HepG2 (cell line): ENCODE measurements at places on chromosomes 5 and 9.

DNA sequence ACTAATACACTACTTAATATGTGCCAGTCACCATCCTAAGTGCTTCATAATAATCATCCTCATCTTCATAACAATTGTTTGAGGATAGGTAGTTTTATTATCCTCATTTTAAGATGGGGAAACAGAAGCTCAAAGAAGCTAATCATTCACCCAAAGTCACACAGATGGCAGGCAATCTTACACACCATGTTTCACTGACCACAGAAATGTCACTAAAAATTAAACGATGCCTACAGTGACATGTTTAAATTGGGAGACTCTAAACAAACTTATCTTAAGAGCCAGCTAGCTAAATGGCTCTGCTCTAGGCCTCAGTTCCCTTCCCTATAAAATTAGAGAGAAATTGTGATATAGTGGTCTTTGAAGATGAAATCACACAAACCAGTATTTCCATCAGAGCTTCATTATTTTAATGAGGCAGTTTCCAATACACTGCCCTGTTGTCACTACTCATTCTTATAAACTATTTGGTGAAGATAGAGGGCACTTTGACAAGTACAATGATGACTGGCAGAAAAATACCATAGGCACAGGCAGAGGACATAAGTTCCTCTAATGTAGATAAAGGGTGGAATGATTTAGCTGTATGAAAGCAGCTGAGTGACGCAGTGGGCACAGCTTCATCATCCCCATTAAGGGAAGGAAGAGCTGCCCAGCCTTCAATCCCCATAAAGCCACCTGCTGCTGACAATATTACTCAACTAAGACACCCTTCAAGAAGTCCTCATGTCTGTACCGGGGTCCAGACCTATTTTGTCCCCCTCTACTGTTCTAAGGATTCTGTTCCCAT, 224.1 kb downstream of the ACTL7B start:
- DNase-seq, result no peak

GRCh38 chr9:131714161-131714646, 25.7 kb downstream of the RAPGEF1 start:
- no peak for DNase-seq

GRCh38 chr9:109113892-109114609, 5.7 kb downstream of the TMEM245 start:
- no peak for DNase-seq

DNA sequence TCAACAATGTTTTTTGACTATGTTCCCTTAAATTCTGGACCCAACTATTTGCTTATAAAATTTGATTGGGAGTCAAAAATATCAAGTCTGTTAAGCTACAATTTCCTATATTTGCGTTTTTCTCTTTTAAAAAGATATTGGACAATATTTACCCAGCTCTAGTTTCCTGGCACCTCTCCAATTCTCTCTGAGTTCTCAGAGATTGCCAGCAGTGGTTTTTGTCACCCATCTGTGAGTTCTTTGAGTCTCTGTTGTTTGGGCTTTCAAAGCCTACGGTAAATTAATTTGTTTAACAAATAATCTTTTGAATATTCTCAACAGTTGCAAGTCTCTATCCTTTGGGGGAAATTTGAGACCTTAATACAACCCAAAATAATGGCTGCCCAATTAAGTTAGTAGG, 174.2 kb upstream of the PUM3 start:
- DNase-seq, result no peak

- DNase-seq, result no peak
These were observed 336.9 kb upstream of the DMAC1 start for GRCh38 chr9:8136477-8136876.

DNA sequence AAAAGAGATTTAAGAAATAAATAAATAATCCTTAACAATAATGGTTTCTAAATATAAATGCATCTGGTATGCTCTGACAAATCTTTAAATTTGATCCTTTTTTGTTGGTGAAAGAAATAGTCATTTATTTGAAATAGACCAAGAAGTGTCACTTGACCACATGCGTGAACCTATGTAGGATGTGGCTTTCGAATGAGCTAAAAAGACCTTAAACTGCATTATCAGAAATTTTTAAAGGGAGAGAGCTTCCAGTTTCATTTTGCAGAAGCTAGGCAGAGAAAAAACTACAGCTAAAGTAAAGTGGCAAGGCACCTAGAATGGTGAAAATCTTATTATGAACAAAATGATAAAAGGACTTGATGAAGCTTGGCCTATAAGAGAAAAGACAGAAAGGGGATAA, 309.2 kb upstream of the EFNA5 start:
- no peak for DNase-seq

DNA sequence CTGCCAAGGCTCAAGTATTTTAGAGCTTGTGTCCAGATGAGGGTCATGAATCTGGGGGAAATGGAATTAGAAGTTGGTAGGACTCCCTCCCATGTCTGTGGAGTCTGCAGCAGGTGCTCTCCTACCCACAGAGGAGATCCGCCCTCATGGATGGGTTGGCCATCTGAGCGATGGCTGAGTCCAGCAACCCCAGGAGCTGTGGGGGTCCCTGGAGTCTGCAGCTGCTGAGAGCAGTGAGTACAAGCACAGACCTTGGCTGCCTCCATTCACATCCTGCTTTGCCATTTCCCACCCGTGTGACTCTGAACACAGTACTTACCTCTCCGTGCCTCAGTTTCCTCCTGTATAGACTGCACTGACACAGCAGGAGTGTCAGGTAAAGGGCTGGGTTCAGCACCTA, 25.8 kb upstream of the SYNPO start:
- DNase-seq, result no peak

- no peak for DNase-seq
These were observed 64.2 kb upstream of the RANBP3L start for GRCh38 chr5:36365896-36366295.

- no peak for DNase-seq
These were observed 39.6 kb upstream of the DMXL1 start for GRCh38 chr5:119031011-119031886.

GRCh38 chr9:98220911-98221310, 28.5 kb upstream of the CORO2A start:
- no peak for DNase-seq

DNA sequence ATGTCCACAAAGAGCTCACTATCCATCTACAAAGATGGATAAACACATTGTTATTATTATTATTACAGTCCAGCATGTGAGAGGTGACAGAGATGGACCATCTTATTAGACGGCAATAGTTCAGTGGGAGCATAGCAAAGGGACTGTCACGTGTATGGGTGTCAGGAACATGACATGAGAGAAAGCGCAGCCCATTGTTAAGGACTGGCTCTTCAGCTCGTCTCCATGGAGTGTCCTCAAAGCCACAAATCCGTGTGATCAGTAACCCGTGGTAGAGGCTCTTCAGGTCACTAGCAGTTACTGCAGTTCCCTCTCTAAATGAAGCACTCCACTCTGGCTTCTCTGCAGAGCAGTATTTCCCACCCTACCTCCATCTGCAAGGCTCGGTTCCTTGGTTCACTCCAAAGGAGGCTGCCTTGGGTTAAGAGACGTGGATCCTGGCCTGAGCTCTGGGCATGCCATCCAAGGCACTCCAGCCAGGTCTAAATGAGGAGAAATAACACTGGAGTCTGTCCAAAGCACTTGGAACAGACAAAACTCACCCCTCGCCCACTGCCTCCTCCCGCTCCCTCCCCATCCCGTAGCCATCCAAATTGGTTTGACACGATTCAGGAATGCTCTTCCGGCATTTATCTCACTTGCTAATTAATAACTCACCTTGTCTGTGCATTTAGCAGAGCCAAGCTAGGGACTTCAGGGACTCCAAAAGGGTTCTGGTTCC, 122.3 kb upstream of the WWC1 start:
- DNase-seq, result no peak

DNA sequence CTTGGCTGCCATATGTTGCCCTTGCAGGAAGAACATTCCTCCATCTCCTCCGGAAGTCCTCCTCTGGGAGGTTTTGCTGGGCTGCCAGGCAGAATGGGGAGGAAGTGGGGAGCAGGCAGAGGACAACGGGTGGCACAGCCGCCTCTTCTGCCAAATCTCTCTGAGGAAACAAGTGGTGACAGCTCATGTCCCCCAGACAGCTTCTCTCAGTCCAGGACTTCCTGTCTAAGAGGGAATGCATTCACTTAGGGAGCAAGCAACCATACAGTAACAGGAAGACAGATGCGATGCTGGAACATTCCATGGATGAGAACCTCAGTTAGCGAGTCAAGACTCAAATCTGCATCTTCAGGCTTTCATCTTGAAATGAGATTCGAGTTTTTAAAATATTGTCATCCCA, 701.0 kb downstream of the SEMA5A start:
- DNase-seq, result no peak

DNA sequence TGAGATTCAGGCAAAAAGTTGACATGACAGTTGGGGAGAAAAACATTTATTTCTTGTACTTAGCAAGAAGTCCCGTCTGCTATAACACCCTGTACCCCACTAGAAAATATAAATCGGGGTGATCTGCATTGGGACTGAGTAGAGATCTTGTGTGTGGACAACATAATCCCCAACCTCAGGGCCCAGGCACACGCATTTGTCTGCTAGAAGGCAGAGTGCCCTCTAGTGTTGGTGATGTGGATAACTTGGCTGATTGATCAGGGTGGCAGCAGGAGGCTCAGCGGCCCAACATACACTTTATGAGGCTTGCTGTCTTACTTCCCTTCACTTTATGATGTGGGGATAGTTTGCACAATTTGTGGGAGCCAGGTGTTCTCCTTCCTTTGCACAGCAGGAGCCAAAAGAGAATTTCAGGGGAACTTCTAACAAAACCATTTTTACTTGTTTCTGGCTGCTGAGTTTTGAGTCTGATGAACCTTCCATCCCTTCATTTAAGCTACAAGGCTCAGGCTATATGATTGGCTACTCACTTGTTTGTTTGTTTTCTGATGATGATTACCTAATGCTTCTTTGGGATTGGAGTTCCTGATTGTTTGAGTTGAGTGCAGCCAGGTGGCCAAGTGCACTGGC, 263.2 kb downstream of the DMAC1 start:
- DNase-seq, result peak; percentile 45

GRCh38 chr5:172632346-172633092, 8.5 kb upstream of the NEURL1B start:
- no peak for DNase-seq

DNA sequence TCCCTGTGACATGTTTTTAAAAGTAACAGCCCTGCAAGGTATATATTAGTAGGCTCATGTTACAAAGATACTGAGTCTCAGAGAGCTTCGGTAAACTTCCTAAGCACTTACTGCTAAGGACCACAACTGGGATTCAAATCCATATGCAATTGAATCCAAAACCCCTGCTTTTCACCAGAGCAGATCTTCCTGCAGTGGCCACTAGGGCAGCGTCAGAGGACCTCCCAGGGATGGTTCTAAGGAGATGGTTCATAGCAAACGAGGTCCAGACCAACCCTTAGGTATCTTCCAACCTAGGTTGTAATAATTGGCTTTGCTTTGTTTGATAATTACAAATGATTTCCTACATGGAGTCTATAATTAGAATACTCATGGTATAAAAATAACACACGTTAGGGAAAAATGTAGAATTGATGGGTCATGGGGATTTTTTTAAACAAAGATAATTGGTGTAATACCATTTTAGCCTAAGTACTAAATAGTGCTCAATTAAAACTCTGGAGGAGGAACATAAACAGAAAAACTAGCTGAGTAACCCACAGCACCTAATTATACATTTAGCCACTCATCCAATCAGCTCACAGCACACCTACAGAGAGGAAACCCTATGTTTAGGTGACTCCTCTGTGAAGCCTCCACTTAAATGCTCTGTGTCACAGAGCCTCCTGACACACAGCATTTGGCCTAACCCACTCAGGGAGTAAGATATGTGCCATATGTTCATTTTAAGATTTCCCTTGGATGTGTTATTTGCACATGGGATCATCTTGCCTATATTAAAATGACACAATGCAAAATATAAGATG, 10.0 kb upstream of the CAST start:
- DNase-seq, result no peak

DNA sequence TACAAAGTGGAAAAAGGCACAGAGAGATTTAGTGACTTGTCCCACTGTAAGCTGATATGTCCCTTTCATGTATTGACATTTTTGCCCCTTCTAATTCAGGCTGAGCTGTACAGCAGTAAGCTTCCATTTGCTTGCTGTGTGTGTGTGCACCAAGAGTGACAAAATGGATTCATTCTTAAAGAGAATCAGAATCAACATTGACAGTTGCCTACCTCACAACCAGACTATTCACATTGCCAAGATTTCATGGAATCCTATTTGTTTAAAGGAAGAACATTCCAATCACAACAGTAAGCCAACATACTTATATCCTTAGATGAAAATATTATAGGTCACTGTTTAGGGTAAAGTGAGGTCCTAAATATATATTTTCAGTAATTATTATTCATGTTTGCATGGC, 102.6 kb downstream of the TMEM232 start:
- DNase-seq, result no peak

DNA sequence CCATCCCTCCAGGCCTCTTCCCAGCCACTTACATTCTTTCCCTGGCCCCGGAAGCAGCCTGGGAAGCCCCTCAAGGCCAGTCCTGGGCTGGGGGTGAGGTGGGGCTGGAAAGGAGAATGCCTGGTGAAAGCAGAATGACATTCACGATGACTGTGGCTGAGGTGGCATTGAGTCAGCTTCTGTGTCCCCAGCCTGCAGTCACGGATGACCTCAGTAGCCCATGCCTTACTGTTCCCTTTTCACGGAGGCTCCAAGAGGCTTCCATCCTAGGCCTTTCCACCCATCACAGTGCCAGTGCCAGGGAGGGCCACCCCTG, 2.7 kb downstream of the PRDM12 start:
- no peak for DNase-seq

- no peak for DNase-seq
These were observed 265.6 kb downstream of the TMEM232 start for GRCh38 chr5:110460837-110461236.

GRCh38 chr5:140399979-140400729, 1.5 kb upstream of the ANKHD1 start:
- no peak for DNase-seq

DNA sequence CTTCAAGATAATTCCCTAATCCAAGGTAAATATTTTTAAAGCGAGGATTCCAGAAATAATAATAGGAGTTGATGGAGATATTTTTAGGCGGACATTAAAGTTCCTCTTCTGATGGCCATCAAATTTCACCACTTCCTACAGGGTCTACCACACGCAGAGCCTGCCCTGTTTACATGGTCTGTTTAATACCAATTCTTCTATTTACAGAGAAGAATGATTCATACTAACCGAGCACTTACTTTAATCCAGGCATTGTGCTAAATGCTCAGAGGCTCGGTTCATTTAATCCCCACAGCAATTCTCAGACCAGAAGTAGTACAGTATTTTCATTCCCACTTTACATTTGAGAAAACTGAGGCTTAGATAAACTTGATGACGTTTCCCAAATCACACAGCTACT, 3.0 kb upstream of the ITGA1 start:
- no peak for DNase-seq

DNA sequence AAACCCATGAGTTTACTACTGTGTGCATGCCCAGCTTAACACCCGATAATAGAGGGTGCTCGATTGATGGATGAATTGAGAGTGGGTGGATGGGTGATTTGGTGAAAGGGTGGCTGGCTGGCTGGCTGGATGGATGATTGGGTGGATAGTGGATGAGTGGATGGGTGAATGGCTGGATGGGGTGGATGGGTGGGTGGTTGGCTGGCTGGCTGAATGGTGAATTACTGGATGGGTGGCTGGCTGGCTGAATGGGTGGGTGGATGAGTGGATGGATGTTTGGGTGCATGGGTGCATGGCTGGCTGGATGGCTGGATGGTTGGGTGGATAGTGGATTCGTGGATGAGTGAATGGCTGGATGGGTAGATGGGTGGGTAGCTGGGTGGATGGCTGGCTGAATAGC, 201.1 kb downstream of the IRX1 start:
- no peak for DNase-seq
